CD8-positive, alpha-beta memory T cell (primary cell): ENCODE measurements at places on chromosomes 6 and 20.

GRCh38 chr6:32375739-32376529, 4.2 kb upstream of the TSBP1 start:
- no peak for DNase-seq

GRCh38 chr6:43093436-43094289, 17.5 kb downstream of the PTK7 start:
- DNase-seq: no peak

DNA sequence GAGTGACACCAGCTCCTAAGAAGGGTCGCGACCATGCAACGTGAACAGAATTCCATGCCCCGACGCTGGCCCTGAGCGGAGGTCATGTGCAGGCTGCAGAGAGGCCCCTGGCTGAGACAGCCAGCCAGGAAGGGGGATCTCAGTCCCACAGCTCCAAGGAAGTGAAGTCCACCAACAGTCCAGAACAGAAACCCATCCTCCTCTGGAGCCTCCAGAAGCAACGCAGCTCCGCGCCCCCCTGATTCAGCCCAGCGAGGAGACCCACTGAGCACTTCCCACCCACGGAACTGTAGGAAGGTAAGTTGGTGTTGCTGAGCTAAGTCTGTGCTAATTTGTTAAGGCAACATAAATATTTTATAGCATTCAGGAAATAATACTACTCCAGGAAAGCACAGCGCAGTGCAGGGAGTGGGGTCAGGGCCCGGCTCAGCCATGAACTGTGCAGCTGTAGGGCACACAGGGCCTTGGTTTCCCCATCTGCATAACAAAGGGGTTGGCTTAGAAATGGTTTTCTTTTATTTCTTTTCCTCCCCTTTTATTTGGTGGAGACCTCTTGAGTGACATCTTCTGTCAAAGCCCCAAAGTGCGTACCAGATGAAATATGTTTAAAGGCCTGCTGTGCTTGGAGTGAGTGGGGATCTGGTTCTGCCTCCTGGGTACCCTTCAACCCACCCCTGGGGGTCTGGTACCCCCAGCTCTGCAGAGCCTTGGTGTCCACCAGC, 241.1 kb upstream of the PMEPA1 start:
- no peak for DNase-seq

- DNase-seq: no peak
Observed at GRCh38 chr6:109662192-109662591, 28.8 kb downstream of the AK9 start.

DNA sequence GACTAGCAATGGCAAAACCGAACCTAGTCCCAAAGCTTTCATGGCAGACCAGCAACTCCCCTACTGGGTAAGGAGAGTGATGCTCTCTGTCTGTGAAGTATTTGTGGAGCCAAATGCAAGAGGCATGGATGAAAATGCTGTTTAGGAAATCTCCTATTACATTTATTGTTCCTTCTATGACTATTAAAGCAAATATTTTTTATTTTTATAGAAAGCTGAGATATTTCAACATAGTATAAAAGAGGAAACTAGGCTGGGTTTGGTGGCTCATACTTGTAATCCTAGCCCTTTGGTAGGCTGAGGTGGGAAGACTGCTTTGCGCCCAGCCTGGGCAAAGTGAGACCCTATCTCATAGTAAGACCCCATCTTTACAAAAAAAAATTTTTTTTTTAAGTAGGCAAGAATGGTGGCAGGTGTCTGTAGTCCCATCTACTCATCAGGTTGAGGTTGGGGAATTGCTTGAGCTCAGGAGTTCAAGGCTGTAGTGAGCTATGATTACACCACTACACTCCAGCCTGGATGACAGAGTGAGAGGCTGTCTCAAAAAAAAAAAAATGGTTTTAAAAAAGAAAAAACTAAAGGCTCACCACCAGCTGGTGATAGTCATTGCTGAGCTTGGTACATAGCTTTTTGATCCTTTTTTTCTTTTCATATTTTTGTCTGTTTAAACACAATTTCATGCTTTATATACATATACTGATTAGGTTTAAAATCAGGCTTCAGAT, 11.3 kb downstream of the KDM1B start:
- DNase-seq: no peak

- DNase-seq: no peak
Observed at GRCh38 chr20:16441546-16442164, 131.6 kb downstream of the KIF16B start.

GRCh38 chr20:50762435-50763220, 31.2 kb downstream of the PARD6B start:
- DNase-seq: no peak

- DNase-seq: no peak
Observed at GRCh38 chr6:10719296-10719963, 3.4 kb upstream of the TMEM14C start.

- no peak for DNase-seq
Observed at GRCh38 chr6:123640567-123641187, 3.9 kb upstream of the TRDN start.

GRCh38 chr6:39152262-39152661, 37.3 kb upstream of the SAYSD1 start:
- no peak for DNase-seq

- no peak for DNase-seq
Observed at GRCh38 chr6:109241199-109241598, 141.1 kb downstream of the CD164 start.

DNA sequence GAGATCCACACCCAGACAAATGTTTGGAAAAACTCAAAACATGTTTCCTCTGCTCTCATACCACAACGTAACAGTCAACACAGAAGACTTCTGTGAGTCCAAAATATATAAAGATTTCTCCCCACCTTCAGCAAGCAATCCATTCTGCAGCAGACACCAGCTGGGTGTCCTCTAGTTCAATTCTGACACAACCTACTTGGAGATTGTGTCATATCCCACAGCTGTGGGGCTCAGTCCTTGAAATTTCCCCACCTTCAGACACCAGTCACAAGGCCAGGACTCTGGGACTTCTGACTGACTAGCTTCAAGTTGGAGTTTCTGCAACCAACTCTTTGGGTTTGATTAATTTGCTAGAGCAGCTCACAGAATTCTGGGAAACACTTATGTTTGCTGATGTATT, 244.8 kb upstream of the CDYL start:
- DNase-seq: no peak

GRCh38 chr6:7933794-7934193, 23.2 kb upstream of the TXNDC5 start:
- no peak for DNase-seq

DNA sequence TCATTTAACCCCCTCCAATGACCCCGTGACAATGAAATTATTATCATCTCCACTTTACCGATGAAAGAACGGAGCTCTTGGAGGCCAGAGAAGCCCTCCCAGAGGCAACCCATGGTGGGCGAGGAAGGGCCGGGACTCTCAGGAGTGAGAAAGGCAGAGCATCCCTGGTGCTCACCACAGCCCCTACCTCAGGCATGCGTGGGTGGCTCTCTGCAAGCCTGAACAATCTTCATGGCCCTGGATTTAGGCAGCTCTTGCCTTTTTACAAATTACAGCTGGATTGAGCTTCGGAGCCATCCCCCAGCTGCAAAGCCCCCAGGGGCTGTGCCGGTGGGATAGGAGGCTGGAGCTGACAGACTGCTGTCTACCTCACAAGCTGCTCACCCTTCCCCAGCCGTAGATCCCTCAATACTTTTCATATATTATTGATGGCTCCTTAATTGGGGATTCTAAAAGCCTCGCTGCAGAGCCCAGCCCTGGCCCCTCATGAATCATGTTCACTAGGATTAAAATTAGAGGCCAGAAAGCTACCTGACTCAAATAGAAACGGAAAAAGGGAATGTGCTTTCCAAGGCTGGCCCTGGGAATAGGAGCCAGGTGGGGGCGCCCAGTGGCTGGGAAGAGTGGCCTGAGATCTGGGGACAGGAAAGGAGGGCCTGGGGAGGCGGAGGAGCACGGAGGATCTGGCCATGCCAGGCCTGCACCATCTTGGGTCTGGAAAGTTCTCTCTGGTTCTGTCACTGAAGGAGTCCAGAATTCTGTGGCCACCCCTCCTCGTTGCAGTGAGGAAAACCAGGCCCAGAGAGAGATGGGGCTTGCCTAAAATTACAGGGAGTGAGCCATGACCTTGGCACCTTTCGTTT, 29.1 kb downstream of the CPNE5 start:
- no peak for DNase-seq

DNA sequence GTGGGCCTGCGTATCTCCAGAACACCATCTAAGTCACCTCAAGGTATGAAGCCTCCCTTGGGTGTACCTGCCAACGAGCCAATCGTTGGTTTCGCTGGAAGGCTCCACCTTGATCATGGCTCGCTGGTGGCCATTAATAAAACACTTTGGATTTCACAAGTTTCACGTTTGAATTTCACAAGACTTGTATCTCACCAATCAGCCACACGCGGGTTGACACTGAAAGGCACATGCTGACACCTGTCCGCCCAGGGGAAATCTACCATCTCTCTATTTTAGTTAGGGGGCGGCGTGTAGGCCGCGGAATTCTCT, 586 bp upstream of the HMGA1 start:
- DNase-seq: peak; percentile 55

DNA sequence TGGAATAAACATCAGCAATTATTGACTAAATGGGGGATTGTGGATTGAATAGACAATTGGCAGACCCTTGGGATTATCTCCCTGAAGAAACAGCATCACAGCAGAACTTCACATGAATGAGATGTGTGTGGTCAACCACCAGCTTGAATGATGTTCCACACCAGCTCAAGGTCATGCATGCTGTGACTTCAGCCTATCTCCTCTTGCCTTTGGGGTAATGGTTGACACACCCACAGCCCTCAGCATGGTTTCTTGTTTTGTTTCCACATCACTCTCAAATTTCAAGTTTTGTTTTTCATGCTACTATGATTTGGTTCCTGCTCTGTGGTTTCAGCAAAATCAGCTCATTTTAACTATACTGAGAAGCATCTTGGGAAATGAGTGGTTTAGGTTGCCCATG, 94.3 kb downstream of the PAK5 start:
- DNase-seq: no peak

DNA sequence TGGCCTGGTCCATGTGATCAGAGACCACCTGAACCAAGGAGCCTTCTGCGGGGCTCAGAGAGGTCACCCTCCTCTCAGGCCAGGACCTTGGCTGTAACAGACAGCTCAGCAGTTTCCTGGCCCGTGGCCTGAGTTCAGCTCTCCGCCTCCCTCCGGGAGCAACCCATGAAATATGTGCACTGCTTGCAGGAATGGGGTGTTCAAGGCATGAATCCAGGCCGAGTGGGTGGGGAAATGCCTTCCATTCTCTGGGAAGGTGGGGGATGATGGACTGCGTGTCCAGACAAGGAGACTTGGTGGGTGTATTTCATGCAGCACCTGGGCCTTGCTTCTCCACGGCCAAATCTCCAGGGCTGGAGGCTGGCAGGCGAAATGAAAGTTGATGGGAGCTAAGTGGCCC, 46.0 kb downstream of the SIRPA start:
- DNase-seq: no peak

- no peak for DNase-seq
Observed at GRCh38 chr6:73076211-73076954, 148.9 kb downstream of the KHDC1L start.

GRCh38 chr20:63825331-63826118, 5.5 kb downstream of the ZBTB46 start:
- no peak for DNase-seq

DNA sequence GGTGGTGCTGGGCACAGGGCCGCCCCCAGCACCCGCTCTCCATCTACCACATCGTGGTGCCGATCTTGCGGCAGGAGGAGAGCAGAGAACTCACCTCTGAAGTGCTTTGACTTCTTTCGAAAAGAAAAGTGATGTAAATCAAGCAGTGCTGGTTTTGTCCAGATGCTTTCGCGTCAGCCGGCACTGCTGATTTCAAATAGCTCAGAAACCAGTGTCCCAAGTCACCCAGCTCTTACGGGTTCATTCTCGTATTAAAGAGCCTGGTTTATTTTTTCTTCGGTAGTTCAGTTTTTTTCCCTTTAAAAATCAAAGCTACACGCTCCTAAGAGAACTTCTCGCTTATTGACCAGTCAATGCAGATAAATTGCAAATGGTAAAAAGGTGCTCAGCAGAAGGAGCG, 32.1 kb downstream of the MYT1 start:
- no peak for DNase-seq

DNA sequence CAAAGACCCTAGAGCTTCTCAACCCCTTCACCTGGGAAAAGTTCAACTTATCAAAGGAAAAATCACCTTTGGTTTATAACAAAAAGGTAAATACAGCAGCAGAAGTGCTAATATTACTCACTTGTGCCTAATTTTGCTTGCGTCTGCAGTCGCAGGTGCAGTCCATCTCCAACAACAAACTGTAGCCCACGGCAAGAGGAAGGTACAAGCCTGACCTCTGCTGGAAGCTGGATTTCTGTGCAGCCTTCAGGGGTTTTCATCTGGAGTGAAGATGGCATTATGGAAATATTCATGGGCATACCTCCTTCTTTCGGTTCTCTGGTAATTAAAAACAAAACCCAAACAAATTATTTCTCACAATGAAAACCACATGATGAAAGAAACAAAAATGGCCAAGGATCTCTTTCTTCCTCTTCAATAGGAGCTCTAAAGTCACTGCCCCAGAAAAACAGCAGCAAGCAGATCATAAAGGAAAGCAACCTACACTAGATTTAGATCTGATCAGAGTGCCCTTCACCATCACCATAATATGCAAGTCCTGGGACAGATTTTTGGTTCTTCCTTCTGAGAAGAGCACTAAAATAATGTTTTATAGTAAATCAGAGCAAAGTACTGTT, 7.8 kb downstream of the UBE3D start:
- DNase-seq: no peak

DNA sequence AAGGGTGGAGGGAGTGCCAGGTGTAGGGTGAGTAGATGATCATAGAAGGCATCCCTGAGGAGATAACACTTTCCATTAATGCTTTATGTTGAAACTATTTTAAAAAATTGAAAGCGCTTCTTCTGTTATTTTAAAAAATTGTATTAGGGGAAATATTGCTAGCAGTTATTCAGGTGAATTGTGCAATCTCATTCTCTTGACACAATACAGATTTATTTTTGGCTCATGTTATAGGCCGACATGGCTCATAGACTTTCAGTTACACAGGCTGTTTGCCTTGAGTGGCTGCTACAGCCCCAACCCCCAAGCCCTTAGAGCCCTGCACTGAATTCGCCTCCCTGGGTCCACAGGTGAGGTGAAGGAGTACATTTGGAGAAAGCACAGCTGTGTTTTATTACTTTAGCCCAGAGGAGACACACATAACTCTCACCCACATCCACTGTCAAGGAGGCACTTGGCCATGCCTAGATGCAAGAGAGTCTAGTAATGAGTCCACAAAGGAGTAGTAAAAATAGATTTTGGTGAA, 228.2 kb downstream of the RFPL4B start:
- DNase-seq: no peak

DNA sequence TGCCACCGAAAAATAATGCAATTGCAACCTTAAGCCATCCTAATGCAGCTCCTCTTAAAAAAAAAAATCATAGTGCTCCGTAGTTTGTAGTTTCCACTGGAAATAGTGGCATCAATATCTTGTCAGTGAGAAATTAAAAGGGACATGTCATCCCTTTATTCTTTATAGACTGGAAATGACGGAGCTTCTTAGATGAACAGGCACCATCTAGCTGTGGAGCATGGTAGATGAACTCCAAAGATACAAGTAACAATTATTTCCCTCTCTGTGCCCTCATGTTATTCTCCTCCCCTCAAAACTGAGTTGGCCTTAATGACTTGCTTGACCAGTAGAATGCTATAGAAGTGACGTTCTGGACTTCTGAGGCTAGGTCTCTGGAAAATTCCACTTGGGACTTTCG, 268.1 kb upstream of the SPTLC3 start:
- DNase-seq: no peak

GRCh38 chr6:87396595-87397392, 11.0 kb upstream of the CFAP206 start:
- DNase-seq: no peak
